Smooth muscle cell of the brain vasculature (primary cell): ENCODE measurements at places on chromosomes 2 and 18.

DNA sequence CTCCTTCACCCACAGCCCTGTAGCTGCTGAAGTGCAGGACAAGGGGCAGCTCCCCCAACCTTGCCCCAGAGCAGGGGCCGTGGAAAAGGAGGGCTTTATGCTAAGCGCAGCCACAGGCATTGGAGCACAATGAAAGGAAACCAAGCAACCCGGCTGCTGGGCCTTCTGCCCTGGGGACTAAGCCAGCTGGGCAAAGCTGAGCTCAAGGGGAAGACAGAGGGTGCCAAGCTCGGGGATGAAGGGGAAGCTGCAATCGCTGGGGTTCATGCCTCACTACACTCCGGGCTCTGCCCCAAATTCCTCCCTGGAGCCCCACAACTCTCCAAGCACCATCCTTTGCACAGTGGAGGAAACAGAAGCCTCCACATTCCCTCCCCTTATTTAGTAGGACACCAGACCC lies 12.4 kb downstream of the SFXN5 start:
- no peak for DNase-seq

GRCh38 chr2:145755019-145755837 lies 1235.3 kb upstream of the ZEB2 start:
- no peak for DNase-seq

DNA sequence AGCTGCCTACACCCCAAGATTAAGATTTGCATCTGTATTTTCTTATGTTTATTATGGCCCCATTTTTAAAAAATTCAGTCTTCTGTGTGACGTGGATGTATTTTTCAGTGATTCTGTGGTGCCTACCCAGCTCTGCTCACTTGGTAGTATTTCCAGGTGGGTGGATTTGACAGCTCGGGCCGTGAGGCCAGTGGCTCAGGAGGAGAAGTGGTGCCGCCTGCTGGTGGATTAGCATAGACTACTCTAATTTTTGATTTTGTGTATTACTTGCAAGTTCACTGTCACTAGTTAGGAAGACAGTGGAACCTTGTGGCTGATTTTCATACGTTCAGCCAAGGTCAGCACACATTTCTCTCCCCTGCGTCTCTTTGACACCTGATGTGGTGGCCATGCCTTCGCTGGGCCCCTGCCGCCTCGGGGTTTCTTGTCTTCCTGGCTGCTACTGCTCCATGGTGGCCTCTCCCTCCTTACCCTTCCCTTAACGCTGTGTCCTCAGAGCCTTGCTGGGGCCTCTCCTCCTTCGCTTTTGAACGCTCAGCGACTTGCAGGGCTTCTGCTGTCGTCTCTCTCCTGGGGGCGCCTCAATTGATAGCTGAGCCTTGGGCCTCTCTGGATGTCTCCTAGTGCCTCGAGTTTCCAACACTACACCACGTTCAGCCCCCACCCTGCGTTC lies 89.4 kb downstream of the DGKD start:
- DNase-seq: peak; percentile 70

- DNase-seq: no peak
Measured at GRCh38 chr2:13616616-13617015, 899.9 kb downstream of the TRIB2 start.

DNA sequence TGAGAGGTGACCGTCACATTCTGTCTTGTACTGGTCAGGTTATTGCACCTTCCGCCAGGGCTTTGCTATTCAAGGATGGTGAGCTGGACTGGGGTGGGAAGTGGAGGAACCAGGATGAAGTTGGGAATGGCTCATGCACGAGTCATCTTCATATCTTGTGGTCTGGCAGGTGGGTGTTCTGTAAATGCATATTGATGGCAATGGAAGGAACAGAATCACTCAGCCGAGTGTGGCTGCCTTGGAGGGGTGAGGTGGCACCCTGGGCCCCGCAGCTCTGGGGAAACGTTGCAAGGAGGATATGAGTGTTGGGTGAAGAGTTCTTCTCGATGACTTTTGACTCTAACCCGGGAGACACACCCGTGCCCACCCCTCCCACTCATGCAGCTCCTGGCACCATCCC lies 1.2 kb downstream of the NEU2 start:
- no peak for DNase-seq

- DNase-seq: no peak
Measured at GRCh38 chr18:43574974-43575373, 297.7 kb upstream of the SYT4 start.

DNA sequence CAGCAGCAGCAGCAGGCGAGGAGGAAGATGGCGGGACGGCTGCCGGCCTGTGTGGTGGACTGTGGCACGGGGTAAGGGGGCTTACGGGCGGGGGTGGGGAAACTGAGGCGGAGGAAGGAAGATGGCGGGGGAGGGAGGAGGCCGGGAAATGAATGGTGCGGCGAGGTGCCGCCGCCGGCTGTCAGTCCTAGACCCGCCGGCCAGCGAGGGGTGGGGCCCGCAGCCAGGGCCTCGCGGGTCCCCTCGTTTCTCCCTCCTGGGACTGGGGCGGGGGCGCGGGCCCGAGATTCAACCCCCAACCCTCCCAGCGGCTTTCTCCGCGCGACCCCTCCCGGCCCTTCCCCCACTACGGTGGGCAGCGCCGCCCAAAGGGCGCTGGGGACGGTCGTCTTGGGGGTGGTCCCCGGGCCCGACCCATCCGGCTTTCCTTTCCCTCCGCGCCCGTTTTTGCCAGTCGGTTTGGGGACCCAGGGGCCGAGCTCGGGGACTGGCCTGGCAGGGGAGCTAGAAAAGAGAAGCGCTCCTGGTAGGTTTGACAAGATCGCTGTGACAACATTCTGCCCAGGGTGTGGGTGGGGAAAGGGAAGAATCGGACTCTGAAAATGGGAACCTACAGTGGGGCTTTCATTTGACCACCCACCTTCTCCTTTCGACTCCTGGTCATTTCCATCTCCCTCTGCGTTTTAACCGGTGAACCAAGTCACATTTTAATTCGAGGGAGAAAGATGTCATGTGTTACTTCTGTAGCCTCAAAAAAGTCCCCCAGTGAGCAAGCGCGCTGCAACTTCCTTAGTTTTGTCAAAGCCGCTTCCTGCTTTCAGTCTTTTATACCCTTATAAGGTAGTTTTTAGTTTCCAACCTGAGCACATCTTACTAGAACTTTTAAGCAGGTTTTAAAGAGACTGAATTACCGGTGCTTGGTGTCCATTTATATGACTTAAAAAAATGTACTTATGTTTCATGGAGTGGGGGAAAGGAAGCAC lies 655 bp downstream of the ACTR3 start:
- no peak for DNase-seq

DNA sequence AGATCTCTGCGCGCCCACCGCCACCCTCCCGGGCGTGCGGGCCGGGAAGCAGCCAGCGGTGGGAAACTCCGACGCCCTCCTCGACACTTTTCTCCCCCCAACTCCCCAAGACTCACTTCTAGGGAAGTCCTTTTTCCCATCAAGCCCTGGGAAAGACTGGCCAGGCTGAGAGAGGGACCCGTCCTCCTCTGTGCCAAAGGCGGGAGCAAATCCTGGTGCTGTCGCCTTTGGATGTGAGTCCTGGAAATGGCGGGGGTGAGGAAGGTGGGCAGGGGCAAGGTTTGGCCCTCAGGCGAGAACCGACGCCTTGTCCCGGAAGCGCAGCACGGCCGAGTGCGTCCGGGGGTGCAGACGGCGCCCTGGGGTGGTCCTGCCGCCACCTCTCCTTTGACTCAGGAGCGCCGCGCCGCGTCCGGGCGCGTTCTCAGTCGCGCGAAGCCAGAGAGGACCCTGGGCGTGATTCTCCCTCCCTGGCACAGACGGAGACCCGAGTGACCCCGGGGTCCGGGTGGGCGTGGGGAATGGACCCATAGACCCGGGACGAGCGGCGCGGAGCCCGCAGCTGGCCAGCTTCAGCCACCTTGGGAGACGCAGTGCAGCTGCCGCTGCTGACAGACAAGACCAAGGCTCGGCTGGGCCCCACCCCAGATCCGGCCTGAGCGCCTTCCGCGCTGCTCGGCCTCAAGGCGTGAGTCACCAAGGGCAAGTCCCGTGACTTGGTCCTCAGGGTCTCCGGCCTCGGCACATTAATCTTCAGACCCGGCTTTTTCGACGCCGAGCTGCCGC lies 3.5 kb upstream of the LBX2 start:
- no peak for DNase-seq

DNA sequence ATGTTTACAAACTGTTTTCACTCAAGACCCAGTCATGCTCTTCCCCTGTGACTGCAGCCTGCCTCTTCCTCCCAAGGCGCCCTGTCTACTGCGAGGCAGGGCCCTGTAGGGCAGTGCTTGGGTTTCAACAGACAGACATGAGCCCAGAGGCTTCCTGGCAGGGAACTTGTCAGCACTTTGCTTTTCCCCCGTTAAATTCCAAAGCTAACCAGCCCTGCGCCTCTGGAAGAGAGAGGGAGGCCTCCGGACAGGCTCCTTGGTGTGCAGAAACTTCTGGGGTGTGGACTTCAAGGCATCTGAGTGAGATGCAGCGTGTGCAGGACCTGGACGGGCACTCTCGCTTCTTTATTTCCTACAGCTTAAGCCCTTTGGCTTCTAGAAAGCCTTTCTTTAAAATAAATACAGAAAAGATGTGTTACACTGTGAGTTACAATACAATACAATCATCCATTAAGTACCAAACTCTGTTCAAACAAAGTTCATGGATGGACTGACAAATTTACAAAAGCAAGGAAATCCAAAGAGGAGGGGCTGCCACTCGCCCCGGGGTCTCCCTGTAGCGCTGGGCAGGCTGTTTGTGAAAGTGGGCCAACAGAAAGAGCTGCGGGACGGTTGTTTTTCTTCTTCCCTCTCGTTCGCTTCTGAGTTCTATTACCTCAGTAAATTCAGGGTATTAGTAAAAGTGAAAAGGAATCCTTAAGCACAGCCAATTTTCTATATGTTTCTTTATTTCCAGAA lies 8.8 kb upstream of the ZNF516 start:
- DNase-seq: no peak

DNA sequence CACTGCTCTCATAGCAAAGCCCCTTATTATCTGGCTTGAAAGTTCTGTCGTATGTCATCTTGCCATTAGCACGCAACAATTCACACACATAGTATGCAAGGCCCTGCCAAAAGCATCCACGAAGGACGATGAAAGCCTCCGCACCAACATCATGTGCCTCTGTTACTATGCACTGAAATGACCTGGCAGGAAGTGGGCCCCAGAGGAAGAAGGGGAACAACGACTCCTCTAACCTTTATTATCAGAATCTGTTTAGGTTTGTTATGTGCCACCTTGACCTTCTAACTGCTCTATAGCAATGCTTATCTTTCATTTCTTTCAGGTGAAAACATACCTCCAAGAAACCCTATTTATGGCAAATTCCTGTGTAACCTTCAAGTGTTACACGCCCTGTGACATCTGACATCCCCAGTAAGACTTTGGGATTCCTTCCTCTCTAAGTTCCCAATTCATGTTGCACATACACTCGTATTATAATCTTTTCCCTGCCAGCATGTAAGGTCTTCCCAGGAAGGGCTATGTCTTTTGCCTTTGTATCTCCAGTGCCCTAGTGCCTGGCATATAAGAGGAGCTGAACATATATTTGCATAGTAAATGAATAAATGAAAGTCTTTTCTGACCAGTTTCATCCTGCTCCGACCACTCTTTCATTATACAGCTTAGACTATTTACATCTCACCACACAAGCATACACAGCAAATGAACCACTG lies 7.0 kb upstream of the NDUFV2 start:
- no peak for DNase-seq

DNA sequence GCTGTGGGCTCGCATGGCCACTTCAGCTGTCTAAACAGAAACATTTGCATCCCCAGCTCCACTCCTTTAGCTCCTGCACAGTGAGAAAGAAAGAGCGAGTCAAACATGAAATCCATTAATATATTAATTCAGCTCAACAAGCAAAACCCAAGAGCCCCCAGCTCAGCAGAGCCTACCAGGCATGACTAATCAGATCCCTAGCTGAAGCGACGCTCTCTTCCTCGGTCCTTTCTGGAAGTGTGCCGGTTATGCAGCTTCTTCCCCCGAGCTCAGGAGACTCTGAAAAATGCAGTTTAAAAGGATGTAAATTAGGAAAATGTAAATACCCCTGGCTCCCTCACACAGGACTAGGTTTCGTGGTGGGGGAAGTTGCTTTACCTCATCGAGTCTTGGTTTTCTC lies 221.5 kb downstream of the ANKRD30B start:
- no peak for DNase-seq

DNA sequence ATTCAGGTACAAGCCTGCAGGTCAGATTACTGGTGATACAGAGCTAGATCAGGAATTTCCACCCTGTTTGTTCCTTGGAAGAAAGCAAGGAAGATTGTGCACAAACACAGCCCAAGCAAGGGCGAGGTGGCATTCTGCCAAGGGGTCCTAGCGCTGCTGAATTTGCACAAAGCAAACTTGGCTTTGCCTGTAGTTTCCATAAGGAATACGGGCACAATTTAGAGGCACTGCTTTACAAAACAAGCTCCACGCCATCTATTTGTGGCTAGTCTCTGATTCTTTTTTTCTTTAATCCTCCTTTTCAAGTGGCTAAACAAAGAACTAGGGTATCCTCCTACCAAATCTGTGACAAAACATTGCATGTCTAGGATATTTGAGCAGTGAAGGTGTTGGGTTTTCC lies 195.5 kb upstream of the ACVR2A start:
- no peak for DNase-seq

GRCh38 chr2:201176081-201176481 lies 6.9 kb upstream of the CASP10 start:
- no peak for DNase-seq

GRCh38 chr2:160375802-160376469 lies 117.7 kb downstream of the RBMS1 start:
- DNase-seq: no peak

DNA sequence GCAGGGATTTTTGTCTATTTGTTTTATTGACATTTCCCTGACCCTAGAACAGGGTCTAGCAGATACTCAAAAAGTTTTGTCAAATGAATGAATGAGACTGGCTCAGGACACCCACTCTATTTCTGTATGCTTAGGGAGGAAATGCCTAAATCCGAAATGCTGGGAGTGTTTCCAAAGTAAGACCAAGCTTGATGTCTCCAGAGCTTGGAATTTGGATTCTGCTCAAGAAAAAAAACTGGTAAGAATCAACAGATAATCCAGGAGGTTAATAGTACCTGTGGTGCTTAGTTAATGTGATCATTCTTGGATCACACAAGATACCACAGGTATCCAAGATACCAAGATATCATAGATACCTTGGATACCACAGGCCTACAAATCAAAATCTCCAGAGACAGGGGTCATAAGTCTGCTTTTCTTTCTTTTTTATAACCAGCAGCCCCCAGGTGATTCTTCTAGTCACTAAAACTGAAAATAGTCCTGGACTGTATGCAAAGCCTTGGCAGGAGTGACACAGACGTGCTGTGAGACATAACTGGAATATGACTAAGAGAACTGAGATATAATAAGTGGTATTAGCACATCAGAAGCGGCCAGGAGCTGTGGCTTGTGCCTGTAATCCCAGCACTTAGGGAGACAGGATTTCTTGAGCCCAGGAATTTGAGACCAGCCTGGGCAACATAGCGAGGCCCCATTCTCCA lies 39.9 kb upstream of the SP3 start:
- no peak for DNase-seq

GRCh38 chr2:239870276-239870675 lies 154.9 kb downstream of the NDUFA10 start:
- DNase-seq: no peak
